ENCODE measurements at places on chromosomes 5 and 9.
A peak's percentile ranks its signal among the peaks of the same experiment; 100 is the strongest.

DNA sequence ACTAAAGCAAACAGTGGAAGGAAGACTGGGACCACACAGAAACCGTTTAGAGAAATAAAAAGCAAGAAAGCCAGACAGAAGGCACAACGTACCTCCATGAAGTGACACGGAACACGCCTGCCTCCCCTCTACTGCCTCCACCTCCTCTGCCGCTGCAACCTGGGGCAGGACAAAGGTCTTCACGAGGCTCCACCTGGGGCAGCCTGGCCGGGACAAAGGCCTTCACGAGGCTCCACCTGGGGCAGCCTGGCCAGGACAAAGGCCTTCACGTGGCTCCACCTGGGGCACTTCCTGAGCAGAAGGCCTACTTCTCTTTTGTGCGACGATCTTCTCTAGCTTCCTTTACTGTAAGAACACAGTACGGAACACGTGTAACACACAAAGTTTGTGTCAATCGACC, 11.7 kb downstream of the QSOX2 start:
- H3K36me3 ChIP-seq, result peaks cover 10% of the 10 kb centered on the region
- H3K27me3 ChIP-seq, result no peaks in the 10 kb centered on the region
- peak overlapping the region; percentile 91 for H3K27ac ChIP-seq

DNA sequence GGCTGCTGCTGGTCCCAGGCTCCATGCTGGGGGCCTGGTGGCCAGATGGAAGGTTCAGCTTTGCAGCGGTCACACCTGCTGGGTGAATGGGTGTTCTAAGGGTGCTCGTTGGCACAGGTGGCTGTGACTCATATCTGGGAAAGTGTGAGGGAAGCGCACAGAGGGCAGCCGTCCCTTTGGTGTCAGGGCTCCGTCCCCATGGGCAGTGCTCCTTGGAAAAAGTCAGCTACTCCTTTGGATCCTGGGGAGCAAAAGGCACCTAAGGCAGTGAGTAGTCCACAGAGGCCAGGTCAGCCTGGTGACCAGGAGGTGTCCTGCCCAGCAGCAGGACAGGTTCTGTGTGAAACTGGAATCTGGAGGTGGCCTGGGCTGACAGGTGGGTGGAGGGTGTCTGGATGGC, 18.4 kb upstream of the GBGT1 start:
- peaks cover 33% of the 10 kb centered on the region for H3K27me3 ChIP-seq
- no peaks in the 10 kb centered on the region for H3K36me3 ChIP-seq
- H3K4me3 ChIP-seq, result no peak overlapping the region
- no peak overlapping the region for H3K27ac ChIP-seq
- no peaks in the 10 kb centered on the region for H3K4me1 ChIP-seq

DNA sequence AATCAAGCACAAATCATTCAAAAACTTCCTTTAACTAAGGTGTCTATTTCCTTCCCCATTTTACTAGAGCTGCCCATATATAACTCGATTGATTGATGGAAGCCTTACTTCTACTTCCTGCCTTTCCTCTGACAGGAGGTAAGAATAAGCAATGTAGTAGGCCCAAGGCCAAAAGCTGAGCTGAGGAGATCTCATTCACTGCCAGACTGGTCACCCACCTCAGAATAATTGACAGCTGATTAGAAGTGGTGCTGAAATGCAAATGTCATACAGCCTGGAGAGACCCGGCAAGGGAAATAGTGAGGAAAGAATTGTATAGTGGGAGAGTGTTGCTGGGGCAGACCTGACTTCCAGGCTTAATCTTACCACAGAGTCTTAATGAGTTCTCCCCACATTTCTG, 239.9 kb downstream of the SAXO1 start:
- no peak overlapping the region for H3K4me3 ChIP-seq
- no peaks in the 10 kb centered on the region for H3K36me3 ChIP-seq
- no peak overlapping the region for H3K27ac ChIP-seq
- no peaks in the 10 kb centered on the region for H3K27me3 ChIP-seq
- DNase-seq, result no peak

DNA sequence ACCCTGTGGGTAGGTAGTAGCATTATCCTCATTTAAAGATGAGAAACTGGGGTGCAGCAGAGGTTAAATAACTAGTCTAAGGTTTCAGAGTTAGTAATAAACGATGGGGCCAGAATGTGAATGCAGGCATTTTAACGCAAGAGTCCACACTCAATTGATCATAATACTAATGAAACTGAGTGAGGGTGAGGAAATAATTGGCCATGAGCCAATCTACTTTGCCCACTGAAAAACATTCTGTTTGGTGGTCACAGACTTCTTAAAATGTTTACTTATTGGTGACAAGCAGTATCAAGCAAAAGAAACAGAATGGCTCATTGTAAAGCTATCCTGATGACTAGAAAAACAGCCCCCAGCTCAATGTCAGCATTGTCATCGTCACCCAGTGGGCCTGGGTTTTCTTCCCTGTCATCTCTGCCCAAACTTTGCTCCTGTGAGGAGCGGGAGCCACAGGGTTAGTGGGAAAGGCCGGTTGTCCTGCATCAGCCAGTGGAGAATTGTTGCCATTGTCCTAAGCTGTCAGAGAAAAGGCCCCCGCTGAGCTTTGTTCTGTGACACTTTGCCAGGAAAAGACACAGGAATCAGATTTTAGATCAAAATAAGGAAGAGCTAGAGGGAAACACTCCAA, 77.3 kb upstream of the MAN2A1 start:
- no peaks in the 10 kb centered on the region for H3K27me3 ChIP-seq
- H3K4me1 ChIP-seq, result 0 out of 2 replicates have a peak, but pooled peaks cover 3% of the 10 kb centered on the region

DNA sequence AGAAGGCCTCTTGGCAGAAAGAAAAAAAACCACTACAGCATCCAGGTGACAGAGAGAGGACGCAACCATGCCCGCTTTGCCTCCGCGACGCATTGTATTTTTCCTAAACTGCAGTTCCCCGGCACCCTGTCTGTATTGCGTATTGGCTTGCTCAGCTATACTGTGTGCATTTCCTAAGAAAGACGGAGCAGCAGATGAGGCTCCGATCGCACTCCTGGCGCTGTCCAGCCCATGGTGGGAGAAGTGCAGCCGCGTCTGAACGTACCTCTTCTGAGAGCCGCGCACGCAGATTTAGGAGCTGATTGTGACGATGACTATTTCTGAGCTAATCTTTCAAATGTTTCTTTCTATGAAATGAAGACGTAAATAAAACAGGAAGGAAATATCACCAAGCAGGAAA, 366.5 kb downstream of the IRX1 start:
- H3K4me3 ChIP-seq, result no peak overlapping the region
- H3K27me3 ChIP-seq, result no peaks in the 10 kb centered on the region
- H3K27ac ChIP-seq, result no peak overlapping the region
- no peak for DNase-seq
- peaks cover 2% of the 10 kb centered on the region for H3K4me1 ChIP-seq
- H3K36me3 ChIP-seq, result no peaks in the 10 kb centered on the region

- H3K27ac ChIP-seq, result no peak overlapping the region
- H3K4me1 ChIP-seq, result peaks cover 23% of the 10 kb centered on the region
These were observed 30.7 kb downstream of the UHRF2 start for GRCh38 chr9:6443661-6444060.

GRCh38 chr5:73158313-73158712, 14.7 kb upstream of the TMEM174 start:
- no peak for DNase-seq
- H3K36me3 ChIP-seq, result no peaks in the 10 kb centered on the region
- no peak overlapping the region for H3K4me3 ChIP-seq
- no peak overlapping the region for H3K27ac ChIP-seq
- no peaks in the 10 kb centered on the region for H3K27me3 ChIP-seq

- H3K4me3 ChIP-seq, result no peak overlapping the region
- H3K27ac ChIP-seq, result no peak overlapping the region
- H3K36me3 ChIP-seq, result peaks cover 18% of the 10 kb centered on the region
- peaks cover 24% of the 10 kb centered on the region for H3K4me1 ChIP-seq
These were observed 4.5 kb downstream of the DAP start for GRCh38 chr5:10756549-10756948.

GRCh38 chr5:77208507-77209163, 1.8 kb upstream of the PDE8B start:
- peaks cover 60% of the 10 kb centered on the region for H3K27me3 ChIP-seq
- H3K4me1 ChIP-seq, result peaks cover 11% of the 10 kb centered on the region
- no peak for DNase-seq
- H3K36me3 ChIP-seq, result no peaks in the 10 kb centered on the region

Data from WTC11 (cell line).